ENCODE measurements at places on chromosomes 2 and 18.

- DNase-seq = no peak
Observed at GRCh38 chr18:24831871-24832665, 371.6 kb downstream of the HRH4 start.

GRCh38 chr2:11508279-11508678 is 25.6 kb upstream of the GREB1 start:
- DNase-seq = no peak

DNA sequence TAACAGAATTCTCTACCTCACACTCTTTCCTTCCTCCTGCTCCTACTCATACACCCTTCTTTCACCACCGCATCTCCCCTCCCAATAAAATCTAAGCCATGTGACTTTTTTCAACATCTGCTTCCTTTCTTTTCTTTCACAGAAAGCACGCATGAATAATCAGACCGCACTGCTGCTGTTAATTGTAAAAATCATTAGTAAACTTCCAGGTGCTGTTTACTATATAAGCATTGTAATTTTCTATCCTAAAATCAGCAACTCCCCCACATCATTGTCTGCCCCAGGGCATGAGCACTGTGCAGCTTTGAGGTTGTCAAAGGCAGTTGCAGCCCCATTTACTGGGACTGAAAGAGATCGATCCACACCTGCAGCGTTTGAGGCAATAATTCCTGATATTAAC is 782.6 kb upstream of the ID2 start:
- DNase-seq = no peak

DNA sequence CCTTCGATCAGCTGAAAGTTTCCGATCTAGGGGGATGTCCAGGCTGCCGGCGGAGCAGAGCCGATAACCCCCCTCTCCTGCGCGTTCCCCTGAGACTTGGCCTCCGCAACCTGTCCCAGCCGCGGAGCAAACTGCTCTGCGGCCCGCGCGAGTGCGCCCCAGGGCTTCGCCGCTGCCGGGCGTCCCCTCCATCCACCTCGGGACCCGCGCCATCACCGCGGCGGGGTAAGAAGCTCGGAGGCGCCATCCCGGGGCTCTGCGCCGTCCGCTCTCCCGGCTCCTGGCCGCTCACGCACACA is 990 bp upstream of the GDF7 start:
- no peak for DNase-seq

- no peak for DNase-seq
Observed at GRCh38 chr2:37523814-37524362, 147.6 kb downstream of the CDC42EP3 start.

- DNase-seq = no peak
Observed at GRCh38 chr18:58618822-58619595, 9.9 kb downstream of the ALPK2 start.

- no peak for DNase-seq
Observed at GRCh38 chr18:23738151-23738550, 48.9 kb downstream of the LAMA3 start.

GRCh38 chr2:163469561-163469962 is 266.2 kb downstream of the FIGN start:
- no peak for DNase-seq

GRCh38 chr2:16067866-16068551 is 127.7 kb downstream of the MYCN start:
- no peak for DNase-seq

DNA sequence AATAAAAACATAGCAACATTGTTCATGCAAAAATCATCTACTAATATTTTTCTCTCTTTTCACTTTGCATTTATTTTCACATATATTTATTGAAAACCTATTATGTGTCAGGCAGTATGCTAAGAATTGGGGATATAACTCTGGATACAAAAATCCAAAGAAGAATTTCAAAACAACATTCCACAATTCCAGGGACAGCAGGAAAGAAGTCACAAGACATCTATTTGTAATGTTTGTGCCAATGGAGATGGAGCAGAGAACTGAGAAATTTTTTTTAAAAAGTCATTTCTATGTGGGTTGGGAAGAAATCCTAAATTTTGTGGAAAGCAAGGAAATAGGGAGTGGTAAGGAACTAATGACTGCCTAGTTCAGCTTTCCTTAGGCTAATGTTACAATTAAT is 128.6 kb upstream of the TLK1 start:
- no peak for DNase-seq

- no peak for DNase-seq
Observed at GRCh38 chr2:3646446-3646845, 11.6 kb upstream of the ALLC start.

GRCh38 chr2:99238599-99238998 is 16.9 kb downstream of the LYG2 start:
- DNase-seq = no peak

- DNase-seq = no peak
Observed at GRCh38 chr2:52107124-52107523, 1075.2 kb upstream of the NRXN1 start.

DNA sequence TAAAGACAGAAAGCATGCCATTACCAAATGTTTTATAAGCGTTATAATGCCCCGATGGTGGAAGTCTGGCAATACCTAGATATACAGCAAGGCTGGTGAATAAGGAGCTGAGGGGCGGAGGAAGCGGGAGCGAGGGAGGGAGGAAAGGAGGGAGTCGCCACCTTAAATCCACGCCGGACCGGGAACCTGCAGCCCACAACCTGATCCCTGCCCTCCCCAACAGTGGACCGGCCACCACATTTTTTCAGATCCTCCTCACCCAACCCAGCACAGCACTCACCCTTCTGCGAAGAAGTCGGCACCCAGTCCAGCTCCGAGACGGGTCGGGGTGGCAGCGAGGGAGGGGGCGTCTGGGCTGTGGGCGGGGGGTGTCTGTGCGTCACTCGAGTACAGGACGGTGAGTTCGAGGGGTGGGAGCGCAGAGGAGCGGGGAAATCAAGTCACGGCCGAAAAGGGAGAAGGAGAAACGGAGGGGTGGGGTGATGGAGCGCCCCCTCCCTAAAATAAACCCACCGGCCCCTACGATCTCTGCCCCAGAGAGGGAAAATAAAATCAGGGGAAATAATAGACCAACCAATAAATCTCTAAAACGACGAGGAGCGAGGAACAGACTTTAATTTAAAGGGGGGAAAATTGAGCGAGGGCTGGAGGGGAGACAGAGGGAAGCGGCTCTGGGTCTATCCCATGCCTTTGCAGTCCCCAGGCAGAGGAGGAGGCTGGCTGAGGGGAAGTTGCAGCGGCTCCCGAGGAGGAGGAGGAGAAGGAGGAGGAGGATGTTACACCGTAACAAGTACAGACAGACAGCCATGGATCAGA is 96.5 kb upstream of the SERTAD2 start:
- no peak for DNase-seq

- DNase-seq = peak; percentile 99
Observed at GRCh38 chr2:191612496-191612895, 65.4 kb upstream of the NABP1 start.

GRCh38 chr18:62179213-62179612 is 7.6 kb downstream of the PIGN start:
- no peak for DNase-seq

DNA sequence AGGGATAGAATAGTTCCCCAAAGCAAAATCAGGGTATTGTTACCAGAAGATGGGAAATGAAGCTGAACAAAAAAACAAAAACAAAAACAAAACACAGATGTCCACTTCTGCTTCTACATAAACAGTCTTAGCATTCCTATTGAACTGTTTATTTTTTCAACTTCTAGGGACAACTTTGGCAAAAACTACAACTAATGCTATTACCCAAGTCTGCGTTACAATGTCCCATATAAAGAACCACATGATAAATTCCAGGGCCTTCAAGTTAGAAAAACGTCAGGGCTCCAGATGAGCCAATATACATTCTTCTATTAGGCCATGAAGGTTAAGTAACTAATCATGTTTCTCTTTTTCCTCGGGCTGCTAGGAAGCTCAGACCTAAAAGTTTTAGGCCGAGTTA is 16.9 kb downstream of the PID1 start:
- no peak for DNase-seq
